ENCODE measurements at places on chromosomes 7 and 10.

DNA sequence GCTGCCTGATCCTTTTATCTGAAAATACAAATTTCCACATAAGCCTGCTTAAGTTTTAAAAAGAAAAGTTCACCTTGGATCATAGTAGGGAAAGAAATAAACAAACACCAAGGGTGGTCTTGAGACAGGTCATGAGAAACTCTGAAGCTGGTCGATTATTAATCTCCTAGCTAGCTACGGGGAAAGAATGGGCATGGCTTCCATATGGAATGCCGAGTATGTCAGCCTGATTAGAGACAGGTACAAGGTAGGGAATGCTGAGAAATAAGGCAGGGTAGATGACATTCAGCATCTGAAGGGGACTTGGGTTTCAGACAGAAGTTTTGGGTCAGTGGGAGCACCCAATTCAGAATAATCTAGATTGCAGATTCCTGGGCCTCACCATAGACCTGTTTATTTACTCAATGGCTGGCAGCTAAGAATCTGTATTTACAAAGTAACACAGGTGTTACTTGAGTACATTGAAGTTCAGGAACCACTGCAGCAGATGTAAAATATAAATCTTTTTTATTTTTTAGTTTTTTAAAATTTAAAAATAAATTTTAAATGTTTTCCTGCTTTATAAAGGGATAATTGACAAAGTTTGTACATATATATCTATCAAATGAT lies 49.0 kb downstream of the SCIN start:
- DNase-seq, result no peak

GRCh38 chr10:118965096-118965495 lies 64.4 kb upstream of the NANOS1 start:
- DNase-seq, result no peak

- DNase-seq, result no peak
These were observed 62.7 kb upstream of the CARD11 start for GRCh38 chr7:3106361-3106826.

DNA sequence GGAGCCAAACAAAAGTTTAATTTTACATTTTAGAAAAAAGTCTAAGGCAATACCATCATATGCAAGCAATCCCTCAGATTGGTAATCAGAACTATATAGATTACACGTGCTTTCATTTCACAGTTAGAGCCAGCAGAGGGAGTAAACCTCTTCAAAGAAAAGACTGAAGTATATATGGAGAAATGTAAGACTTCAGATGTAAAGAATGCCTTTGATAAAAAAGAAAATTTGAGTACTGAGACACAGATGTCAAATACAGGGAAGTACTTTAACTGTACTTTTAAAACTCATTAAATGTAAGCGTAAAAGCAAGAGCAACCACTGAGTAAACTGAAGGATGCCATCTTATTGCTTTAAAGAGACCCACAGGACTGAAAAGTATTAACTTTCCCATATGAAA lies 101.4 kb upstream of the FAM133B start:
- peak; percentile 58 for DNase-seq

GRCh38 chr7:142587578-142588191 lies 161.6 kb upstream of the PRSS1 start:
- DNase-seq, result peak; percentile 27

DNA sequence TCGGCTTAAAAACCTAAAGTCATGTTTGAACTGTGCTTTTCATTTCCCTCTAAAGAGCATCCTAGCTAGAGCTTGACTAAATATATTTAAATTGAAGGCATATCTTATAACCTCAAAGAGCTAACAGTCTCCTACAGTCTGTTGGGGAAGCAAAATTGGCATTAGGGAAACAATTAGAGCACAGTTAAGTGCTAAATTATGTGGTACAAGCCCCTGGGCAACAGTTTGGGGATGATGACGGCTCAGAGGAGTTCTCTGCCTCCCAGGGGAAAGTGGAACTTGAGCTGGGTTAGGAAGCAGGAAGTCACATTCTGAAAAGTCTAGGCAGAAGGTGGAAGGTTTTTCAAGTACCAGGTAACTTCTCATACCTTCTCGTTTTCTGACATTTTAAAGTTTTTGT lies 18.6 kb upstream of the GOT1 start:
- no peak for DNase-seq

DNA sequence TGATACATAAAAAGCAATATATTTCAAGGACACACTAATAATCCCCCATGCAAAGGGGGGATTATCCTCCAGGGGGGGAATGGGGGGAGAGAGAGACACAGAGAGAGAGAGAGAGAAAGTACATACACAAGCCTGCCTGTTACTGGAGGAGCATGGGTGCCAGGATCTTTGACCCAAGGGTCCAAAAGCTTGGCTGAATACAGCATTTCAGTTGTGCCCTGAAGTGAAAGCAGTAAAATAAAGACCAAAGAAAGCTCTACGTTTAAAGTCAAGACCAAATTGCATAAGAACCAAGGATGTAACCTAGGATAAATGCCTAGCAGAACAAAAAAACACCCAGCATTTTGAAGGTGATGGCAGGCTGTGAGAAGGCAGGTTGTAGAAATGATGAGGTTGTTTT lies 27.8 kb upstream of the ITGB8 start:
- DNase-seq, result no peak

DNA sequence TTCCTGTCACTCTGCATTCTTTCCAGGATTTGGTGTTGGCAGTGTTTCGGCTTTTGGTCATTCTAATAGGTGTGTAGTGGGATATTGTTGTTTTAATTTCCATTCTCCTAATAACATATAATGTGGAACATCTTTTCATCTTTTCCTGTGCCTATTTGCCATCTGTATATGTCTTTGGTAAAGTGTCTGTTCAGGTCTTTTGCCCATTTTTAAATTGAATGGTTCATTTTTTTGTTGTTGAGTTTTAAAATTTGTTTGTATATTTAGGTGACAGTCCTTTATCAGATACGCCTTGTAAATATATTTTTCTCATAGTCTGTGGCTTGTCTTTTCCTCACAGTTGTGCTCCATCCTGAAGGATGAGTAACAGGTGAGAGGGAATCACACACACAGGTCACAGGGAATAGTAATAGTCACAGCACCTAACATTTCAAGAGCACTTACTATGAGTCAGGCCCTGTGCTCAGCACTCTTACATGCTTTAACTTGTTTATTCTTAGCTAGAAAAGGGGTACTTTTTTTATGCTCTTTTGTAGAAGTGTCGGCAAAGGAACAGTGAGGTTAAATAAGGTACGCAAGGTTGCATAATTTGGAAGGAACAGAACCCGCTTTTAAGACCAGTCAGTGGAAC lies 117.1 kb upstream of the GATA3 start:
- DNase-seq, result no peak

DNA sequence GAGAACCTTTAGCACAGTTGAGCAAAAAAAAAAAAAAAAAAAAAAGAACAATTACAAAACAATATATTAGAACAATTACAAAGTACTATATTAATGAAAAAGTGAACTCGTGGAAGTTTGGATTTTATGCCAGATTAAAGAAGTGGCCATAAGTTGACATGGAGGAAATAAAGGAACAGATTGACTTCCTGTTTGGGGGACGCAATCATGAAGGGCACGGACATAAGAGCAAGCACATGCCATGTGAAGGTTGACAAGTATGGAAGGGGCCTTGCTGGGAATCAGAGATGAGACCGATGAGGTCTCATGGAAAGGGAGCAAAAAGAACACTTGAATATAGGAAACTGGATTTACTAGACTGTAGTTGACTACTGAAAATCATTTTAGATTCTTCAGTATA lies 61.7 kb downstream of the ICA1 start:
- no peak for DNase-seq

DNA sequence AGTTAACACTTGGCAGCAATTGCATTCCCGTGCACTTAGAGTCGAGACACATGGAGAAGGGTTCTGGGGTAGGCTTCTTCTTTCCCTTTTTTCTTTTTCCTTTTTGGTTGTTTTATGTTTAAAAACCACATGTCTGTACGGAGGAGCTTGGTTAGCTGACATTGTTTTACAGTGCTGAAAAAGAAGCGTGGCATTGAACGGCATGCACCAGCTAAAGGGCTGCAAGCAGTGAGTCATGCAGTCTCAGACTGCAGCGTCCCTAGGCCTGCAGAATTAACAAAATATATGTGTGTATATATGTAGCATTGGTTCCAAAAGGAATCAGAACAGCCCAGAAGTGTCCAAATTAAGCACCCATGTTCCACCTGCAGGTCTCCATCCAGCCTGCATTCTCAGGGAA lies 211.0 kb downstream of the TCF7L2 start:
- DNase-seq, result no peak

DNA sequence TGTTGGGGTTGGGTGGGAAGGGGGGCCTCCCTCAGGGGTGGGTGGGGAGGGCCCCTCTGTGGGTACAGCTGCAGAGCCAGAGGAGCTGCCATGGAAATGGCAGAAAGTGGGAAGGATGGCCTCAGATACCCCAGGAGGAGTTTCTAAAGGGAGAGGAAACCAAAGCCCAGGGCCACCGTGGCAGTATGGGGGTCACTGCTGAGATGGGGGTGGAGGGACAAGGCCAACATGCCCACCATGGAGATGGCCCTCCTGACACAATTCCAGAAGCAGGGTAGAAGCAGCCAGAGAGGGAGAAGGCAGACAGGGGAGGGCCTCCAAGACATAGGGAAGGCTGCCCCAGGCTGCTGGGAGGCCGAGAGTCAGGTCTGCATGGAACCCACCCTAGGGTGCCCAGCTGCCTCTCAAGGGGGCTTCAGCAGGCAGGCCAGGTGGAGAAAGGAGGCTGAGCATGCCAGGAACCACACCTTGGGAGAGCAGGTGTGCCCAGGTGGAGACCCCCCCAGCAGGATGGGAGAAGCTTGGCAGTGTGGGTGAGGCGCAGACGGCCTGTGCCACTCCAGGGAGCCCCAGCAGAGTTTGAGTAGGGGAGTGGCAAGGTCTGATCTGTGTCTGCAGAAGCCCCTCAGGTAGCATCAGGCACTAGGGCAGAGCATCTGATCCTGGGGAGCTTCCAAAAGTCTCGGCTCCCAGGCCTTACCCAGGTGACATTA lies 146.8 kb downstream of the ARHGAP22 start:
- no peak for DNase-seq

DNA sequence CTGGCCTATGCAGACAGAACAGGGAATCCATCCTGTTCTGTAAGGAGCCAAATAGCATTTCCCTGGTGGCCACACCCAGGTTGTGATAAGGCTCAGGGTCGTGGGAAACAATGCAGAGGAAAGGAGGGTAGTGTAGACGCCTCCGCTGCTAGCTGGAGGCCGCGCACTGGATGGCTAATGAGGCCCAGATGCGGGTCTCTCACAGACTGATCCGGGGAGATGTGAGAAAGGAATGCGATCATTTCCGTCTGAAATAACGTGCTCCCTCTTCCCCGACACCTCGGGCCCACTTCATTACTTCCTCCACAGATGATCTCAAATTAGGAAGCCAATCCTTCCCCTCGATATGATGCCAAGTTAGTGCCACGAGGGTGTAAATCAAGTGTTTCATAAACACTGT lies 203.3 kb downstream of the TAX1BP1 start:
- DNase-seq, result no peak

GRCh38 chr7:80413383-80413945 lies 98.4 kb downstream of the GNAT3 start:
- DNase-seq, result no peak

DNA sequence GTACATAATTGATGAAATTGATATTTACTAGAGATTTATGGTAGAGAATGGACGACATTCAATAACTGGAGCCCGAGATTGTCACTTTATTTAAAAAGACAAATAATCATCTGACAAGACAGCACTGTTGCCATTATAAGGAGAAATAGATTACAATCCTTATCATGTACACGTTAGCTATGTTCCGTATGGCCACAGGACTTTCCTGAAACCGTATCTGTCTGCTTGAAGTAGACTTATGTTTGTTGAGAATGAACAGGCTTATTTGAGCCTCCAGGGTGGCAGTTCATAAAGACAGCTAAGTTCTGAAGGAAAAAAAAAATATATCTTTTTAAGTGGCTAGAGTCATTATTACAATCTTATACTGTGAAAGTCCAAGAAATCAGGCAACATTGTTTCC lies 317.2 kb downstream of the BICC1 start:
- no peak for DNase-seq

DNA sequence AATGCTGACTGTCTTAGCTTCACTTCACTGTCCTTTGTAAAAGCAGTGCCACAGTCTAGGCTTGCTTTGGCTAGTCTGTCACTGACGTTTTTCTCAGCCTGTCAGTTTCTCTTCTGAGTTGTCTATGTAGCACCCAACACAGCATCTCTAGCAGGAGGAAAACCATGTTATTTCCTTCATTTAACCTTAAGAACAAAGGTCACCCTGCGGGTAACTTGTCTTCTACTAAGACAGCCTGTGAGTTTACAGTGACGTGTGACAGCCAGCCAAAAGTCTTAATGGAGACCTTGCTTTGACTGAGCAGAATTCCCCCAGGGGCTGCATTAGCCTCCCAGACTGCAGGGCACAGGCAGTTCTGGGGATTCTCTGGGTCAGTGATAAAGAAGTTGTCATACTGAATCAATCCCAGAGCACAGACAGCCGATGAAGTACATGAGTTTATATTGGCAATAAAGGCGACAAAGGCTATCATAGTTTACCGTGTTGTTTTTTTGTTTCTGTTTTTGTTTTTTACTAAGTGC lies 296.0 kb upstream of the KIAA1217 start:
- no peak for DNase-seq

GRCh38 chr7:27112955-27113949 lies 10.8 kb upstream of the HOXA2 start:
- DNase-seq, result no peak

DNA sequence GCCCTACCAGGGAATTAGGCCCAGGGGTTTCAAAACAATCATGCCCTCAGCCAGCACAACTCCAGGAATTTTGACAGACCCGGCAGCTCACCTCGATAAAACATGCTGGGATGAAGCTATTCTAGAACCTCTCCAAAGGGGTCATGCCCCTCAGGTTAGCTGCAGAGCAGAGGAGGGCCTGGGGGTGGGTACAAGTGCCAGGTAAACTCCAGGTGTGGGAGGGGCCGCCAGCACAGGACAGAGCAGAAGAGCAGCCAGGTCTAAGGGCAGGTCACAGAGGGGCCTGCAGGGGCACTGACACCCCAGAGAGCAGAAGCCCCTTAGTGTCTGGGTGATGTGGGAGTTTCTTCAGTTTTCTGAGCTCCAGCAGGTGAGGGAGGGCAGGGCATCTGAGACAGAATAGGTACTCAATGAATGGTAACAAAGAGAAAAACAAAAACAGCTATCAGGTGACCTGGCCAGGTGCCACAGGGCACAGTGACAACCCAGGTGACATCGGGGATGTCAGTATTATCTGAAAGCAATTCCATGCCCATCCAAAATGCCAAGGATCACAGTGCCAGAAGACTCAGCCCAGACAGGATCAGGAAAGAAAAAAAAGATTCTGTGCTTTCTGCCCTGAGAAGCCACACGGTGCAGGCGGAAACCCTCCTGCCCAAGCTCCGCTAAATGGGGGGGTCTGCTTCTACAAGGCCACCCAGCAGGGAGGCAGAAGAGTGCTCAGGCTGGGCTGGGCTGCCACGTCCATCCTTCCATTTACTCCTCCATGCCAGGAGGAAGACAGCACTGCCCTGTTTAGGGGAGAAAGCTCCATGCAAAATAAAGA lies 104.5 kb downstream of the TNS3 start:
- no peak for DNase-seq

DNA sequence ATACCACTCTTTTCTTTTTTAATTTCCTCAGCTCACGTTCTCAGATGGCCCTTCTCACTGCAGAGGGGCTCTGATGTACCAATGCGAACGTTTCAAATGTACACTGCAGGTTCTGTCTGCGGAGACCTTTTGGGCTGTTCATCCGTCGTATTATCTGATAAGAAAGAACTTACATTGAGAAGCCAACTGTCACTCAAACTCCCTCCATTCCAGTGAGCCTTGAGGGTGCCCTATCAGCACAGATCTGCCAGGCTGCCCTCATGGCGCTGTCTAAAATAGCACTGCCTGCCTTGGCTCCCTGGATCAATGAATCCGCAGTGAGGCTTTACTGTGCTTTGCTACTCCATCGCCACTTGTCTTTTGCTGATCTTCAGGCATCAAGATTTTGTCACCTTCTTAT lies 61.8 kb downstream of the ARL5B start:
- no peak for DNase-seq
